ENCODE measurements at places on chromosomes 16 and 17. TPM values are rescaled to one million over a fixed set of nuclear protein-coding genes. Genes with fewer than 3 reads are reported as not detected.

GRCh38 chr16:28259781-28260150, 32.6 kb upstream of the SBK1 start:
- no peak for DNase-seq

SOCS1 gene
- 20.2 TPM for total RNA-seq

PGAP3 gene
- total RNA-seq: 12.2 TPM

GRCh38 chr16:13660807-13661206, 259.1 kb upstream of the ERCC4 start:
- no peak for DNase-seq

DNA sequence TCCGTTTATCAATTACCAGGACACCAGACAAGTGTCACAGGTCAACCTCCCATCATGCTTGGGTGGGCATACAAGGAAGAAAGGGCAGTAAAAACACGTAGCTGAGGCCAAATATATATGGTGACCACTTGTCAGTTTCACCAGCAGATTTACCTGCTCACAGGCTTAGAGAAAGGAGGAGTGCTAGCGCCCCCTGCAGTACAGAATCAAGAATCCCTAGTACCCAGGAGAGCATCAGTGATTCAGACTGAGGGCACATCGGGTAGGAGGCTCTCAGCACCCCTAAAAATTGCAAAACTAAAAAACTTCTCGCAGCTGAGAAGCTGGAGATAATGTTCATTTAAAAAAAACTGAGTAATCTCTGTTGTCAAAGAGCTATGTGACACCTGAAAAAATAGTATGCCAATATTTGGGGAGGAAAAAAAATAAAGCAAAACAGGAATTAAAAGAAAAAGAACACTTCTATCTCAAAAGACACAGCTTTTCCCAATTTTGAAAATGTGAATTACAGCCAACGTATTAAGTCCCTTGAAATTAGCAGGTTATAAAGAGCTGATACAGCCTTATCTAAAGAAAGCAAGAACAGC, 21.2 kb upstream of the MON1B start:
- DNase-seq: no peak

DNA sequence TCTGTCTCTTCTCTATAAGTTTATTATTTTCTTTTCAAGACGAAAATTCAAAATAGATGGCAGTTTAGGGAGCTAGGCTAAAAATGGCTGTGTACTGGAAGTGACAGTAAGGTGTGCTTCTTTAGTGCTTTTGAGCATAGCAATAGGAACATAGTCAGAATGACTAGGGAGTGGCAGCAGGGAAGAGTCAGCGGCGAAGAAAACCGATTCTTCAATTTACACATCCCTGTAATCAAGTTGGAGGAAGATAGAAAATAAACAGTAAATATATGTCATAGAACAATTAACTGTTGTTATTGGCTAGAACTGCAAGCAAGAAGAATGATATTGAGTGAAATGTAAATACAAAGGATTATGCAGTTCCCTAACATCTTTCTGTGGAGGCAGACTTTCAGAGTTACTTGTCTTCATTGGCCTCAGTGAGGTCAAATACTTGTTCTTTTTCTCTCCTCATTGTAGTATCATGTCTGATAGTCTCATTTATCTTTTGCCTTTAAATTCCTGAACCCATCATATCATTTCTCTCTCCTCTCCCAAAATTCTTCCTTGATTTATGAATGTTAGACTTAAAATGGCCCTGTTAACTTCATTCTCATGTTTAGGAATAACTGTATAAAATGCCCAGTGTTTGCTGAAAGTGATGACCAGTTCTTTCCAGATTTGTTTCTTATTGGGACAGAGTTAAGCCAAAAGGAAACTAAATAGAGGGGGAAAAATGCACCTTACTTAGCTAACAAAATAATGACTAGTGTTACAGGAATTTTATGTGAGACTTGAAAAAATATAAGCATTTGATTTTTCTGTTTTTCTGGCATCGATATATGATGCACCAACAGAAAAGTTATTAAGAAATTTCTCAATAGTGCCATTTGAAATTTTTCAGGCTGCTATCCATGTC, 211.4 kb downstream of the BCAS3 start:
- DNase-seq: peak; percentile 10

PFN1 gene
- 1,346 TPM for total RNA-seq

TOB1 gene
- 59.1 TPM for total RNA-seq

- no peak for DNase-seq
Measured at GRCh38 chr16:1377406-1378010, 25.8 kb downstream of the GNPTG start.

DNA sequence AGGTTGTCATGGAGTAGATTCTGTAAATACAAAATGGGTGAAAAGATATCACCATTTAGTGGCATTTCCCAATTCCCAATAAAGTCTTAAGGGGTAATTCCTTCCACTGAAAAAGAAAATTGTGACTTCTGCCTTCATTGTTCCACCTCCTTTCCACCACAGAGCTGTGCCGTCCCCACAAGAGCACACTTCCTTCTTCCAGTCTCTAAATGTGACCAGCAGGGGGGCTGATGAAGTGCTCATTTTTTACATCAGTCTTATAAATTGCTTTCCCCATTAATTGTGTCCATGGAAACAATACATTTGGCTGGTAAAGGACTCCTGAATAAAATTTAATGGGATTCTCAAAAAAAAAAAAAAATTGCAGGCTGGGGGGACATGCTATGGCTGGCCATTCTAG, 260.8 kb upstream of the PSMD7 start:
- DNase-seq: no peak

OTOP3 gene
- total RNA-seq: not detected

Measured in astrocyte (in vitro differentiated cells and primary cell).